Adrenal gland (tissue), 19 donors: ENCODE measurements at places on chromosomes 2 and 18. TPM values are rescaled to one million over a fixed set of nuclear protein-coding genes. Genes with fewer than 3 reads are reported as not detected.

The UGT1A4 gene
- not detected for polyA plus RNA-seq

The TSPYL6 gene
- polyA plus RNA-seq: not detected

The TRIM43 gene
- not detected for polyA plus RNA-seq

The ESPNL gene
- not detected for polyA plus RNA-seq

The ATP8B1 gene
- polyA plus RNA-seq: 13.4 TPM
